ENCODE measurements at places on chromosomes 12 and 14.

DNA sequence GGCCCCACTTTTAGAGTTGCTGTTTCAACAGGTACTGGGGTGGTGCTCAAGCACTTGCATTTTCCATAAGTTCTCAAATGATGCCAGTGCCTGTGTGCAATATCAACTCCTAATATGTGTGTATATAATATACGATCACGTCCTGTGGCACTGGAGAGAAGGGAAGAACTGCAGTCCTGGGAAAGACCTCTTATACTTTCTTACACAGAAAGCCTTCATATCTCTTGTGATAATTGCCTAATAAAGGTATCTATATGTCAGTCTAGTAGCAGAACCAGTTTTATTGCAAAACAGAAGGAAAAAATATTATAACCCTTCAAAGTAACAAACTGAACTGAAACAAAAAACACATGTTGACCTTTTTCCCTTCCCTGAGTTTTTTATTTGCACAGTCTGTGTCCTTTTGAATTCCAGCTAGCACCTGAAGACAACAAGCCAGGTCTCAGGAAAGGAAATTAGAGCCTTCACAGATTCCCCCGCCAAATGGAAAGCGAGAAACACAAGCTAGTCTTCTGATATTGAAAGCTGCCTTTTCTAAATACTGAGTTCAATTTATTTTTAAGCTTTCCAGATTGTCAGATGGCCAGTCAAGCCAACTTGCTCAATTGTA, 44.4 kb downstream of the IGF1 start:
- no peak for DNase-seq

DNA sequence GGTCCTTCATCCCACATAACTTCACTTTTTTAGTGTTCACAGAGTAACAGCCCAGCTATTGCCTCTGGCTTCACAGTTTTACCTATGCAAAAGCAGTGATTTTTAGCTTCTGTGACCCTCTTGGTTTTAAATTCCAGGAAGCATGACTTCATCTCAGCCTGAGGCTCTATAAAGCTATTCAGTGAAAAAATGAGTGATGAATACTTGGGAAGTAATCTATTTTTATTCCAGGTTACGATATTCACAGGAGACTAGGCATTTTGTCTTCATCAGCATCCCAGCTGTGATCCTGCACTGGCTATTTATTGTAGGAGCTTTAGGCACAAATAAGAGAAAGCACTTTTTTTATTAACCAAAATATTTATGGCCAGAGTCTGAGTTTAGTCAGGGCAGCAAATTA, 164.8 kb downstream of the SNAPC1 start:
- DNase-seq = peak; percentile 26

DNA sequence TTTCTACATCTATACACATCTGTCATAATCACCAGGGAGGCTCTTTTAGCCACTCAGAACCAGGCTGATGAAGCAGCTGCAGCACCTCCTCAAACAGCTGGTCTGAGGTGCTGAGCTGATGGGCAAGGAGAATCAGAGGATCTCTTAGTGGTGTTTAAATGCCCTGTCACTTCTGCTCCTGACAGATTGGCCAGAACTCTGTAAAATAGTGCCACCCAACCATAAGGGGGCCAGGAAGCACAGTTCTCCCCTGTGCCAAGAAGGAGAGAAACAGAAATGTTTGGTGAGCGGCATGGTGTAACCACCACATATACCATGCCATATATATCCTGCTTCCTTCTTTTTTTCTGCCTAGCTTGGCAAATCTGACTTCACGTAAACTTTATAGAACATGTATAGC, 12.8 kb downstream of the SOCS2 start:
- DNase-seq = no peak

- DNase-seq = no peak
These were observed 102.0 kb downstream of the PRIMA1 start for GRCh38 chr14:93686268-93686667.

DNA sequence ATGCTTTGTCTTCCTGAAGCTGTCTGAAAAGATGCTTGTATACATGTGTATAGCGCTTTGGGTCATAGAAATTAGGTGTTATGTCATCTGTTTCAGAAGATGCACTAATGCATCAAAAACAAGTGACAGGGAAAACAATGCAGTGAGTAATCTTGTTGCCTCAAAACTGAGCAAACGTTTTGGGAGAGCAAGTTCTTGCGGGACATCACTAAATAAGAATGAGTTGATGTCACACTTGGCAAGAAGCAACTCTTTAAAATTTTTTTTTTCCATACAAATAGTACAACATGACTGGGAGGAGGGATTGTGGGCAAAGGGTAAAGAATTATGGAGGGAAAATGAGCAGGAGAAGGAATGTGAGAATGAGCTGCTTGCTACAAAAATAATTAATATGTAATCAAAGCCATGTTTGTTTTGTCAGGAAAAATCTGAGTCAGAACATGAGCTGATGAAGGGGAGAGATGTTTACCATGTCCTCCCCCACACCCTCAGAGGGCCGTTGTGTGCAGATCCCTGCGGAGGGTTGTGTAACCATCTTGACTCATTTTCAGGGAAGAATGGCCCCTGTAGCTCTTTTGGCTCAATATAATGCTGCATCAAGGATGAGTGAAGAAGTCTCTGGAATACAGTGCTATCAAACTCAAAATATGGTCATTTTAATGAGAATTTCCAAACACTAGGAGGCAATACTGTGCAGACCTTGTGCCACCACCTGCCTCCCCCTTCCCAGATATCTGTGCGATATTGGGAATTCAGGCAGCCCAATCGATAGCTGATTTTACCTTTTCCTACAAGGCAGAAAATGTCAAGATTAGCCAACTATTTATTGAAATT, 41.4 kb downstream of the BORCS5 start:
- peak; percentile 98 for DNase-seq

GRCh38 chr12:3752741-3753486, at the start of gene CRACR2A:
CRACR2A (minus strand) TSS chr12:3753109; CDS start chr12:3696999, 56,110 bp downstream.
- DNase-seq = peak; percentile 71

DNA sequence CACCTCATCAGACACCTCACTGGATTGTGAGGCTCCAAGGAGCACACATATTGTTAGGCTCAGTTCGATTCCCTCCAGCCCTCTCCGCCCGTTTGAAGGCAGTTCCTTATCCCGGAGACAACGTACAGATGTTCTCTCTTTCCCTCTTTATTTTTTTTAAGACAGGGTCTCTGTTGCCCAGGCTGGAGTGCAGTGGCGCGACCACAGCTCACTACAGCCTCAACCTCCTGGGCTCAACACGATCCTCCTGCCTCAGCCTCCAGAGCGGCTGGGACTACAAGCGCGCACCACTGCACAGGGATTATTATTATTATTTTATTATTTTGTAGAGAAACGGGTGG, 718 bp upstream of the TROAP start:
- DNase-seq = no peak

- DNase-seq = no peak
These were observed 1142.1 kb downstream of the FLRT2 start for GRCh38 chr14:86672080-86672479.

GRCh38 chr12:45872446-45872845, 117.9 kb downstream of the SCAF11 start:
- DNase-seq = no peak

DNA sequence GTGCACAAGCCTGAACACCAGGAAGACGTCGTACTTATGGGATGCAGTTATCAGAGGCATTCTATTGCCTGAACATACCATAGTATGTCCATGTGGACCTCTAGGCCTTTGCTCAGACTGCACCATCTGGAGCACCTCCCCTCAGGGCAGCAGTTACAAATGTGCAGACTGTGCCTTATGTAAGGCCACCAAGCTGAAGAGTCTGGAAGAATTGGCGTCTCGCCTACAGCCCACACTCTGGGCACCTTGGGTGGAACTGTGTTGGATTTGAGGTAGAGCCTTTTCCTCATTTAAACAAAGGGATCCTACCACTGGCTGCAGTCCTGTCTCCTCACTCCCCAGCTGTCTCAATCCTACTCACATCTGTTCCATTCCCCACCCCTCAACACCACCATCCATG, 204.3 kb upstream of the FRMD6 start:
- DNase-seq = no peak

DNA sequence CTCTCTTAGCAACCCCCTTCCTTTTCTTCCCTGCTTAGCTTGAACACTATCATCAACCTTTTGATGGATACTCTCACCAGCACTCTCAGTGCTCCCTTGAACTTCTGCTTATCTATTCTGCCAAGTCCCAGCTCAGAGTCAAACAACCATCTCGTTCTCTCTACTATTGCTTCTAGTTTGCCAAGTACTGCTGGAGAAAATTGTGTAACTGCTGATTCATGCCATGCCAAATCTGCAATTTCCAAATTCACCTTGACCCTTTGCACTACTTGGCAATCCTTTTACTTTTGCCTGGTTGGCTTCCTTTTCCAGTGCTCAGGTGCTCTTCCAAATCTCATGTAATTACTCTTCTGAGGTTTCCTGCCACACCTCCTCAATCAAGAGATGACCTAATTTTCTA, 2.8 kb upstream of the CCDC196 start:
- DNase-seq = peak; percentile 9

DNA sequence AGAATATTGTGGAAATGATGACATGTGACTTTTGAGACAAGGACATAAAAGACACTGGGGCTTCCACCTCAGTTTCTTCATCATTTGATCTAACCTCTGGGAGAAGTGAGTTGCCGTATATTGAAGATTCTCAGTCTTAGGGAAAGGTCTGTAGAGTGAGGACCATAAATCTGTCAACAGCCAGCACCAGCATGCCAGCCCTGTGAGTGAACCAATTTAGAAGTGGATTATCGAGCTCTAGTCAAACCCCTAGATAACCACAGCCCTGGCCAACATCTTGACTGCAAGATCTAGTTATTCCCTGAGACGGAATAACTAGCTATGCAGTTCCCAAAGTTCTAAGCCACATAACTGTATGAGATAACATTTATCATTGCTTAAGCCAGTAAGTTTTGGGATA, 108.8 kb upstream of the PTPRR start:
- DNase-seq = no peak

GRCh38 chr14:71591929-71592328, 340.3 kb upstream of the RGS6 start:
- DNase-seq = peak; percentile 87

- no peak for DNase-seq
These were observed 36.2 kb upstream of the MDM1 start for GRCh38 chr12:68368327-68368726.

- peak; percentile 39 for DNase-seq
These were observed 64.5 kb downstream of the DAAM1 start for GRCh38 chr14:59252772-59253500.

GRCh38 chr12:6266541-6266966, 43.9 kb upstream of the PLEKHG6 start:
- DNase-seq = no peak

- no peak for DNase-seq
These were observed 50.7 kb downstream of the RBMS2 start for GRCh38 chr12:56572288-56572687.

DNA sequence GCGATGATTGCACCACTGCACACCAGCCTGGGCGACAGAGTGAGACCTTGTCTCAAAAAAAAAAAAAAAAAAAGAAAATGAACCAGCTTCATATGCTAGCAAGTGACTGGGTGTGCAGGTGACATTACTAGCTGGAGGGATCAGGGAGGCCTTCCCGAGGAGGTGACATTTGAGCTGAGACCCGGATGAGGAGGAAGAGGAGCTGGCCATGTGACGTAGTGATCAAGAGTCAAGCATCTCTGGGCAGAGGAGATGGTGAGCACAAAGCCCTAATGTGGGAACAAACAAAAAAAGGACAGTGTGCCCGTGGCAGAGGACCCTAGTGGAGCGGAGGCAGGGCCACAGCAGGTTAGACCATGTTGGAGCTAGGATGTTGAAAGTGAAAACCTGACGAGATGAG, 3.5 kb upstream of the PTPN6 start:
- DNase-seq = no peak

GRCh38 chr14:97218691-97219430, 421.7 kb downstream of the VRK1 start:
- no peak for DNase-seq

DNA sequence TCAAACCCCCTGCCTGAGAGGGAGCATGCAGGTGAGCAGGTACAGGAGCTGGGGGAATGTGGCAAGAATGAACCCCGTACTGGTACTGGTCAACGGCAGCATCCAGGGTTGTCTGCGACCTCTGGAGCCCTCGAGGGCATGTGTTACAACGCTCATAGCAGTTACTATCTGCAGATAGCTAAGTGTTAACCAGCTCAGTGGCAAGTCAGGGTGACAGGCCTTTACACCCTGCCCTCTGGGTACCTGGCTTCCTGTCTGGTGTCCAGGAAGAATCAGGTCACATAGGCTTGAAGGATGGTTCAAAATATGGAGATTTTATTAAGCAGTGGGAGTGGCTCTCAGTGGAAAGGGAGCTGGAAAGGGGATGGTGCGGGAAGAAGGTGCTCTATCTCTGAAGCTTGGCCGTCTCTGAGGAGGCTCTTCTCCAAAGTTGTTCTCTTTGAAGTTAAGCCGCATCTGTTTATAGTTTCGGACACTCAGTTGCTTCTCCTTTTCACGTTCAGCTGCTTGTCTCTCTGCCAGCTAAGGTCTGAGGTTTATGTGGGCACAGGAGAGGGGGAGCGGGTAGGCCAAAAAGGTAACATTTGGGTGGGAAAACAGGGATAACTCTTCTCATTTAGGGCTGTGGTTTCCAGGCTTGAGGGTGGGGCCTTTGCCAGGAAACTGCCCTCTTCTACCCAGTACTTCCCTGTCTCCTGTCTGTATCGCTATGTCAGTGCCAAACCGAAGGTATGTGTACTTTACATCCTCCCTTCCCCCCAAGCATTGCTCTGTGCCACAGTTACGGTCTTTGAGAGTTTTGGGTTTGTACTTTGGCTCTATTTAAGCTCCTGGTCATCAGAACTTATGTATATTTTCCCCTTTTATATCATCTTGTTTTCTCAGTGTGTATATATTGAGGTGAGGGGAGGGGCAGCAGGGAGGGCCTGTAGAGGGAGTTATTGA, 305.8 kb downstream of the RGS6 start:
- no peak for DNase-seq

DNA sequence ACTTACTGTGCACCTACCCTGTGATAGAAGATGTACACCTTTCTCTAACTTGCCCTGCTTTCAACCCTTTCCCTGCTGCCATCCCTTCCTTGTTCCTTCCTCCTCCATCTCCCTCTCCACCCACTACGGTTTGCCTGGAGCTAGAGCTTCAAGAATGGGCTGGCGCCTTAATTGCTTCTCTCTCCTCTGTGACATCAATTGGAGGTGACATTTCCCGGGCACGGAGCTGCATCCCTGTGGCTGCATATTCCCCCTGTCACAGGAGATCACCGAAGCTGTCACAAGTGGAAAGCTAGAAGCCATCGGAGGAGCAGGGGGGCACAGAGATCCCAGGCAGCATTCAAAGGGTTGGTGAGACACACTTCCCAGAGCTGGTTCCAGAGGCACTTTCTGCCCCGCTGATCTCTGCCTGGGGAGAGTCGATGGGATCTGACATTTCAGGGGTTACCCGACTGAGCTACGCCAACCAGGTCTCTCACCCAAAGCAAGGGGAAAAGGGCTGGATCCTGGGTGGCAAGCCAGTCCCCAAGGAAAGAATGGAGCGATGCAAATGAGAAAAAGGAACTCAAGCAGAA, 604.9 kb downstream of the MED13L start:
- DNase-seq = no peak

GRCh38 chr12:116656306-116656705, 81.6 kb downstream of the SPRING1 start:
- DNase-seq = no peak

GRCh38 chr12:8948701-8949341, 624 bp downstream of the M6PR start:
- DNase-seq = peak; percentile 58

All from iris pigment epithelial cell (primary cell).